ENCODE measurements at places on chromosomes 11 and 22.

DNA sequence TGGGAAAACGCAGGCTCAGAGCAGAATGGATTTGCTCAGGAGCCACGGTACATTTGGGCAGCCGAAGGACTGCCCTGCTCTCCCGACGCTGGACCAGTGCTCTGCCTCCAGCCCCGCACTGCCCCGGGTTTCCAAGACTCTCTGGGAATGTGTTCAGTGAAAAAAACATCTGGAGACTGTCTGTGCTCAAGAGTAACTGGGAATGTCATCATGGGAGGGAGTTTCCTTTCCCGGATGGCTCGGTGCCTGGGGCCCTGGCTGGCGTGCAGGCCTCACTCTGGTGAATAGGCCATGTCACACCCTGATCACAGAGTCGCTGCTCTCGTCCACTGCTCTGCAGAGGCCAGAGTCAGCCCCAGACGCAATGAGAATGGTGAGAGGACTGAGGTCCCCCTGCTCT lies 9.8 kb upstream of the APOL6 start:
- peak; percentile 92 for DNase-seq

DNA sequence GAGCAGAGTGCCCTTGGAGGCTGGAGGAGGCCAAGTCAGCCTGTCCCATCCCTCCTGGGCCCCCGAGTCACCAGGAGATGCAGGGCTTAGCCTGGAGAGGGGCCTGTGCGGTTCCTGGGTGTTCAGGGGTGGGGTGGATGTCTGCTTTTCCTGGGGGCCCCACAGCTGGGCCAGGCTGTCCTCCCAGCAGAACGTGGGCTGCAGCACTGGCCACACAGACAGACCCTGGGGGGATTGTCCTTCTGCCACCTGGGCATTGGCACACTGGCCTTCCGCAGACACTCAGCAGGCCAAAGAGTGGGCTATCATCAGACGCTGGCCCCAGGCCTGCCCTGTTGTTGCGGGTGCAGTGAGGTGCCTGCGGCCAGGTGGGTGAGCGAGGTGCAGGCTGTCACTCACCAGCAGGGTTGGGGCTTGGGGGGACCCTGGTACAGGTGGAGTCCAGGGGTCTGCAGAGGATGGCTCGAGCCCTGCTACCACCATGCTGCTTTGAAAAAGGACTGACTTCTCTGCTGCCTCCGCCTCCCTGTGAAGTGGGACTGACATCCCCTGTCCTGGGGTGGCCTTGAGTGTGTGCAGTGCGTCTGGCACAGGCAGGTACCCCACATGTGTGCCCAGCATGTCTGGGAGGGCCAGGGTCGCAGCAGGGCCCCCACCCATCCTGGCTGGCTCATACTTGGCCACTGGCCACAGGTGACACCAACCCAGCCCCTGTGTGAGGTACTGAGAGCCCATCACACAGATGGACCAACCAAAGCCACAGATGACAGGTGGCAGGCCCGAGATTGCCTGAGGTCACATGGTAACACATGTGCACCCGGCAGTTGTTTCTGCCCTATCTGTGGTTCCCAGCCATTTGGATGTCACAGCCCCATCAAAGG lies 39.0 kb upstream of the KCNQ1OT1 start:
- no peak for DNase-seq

DNA sequence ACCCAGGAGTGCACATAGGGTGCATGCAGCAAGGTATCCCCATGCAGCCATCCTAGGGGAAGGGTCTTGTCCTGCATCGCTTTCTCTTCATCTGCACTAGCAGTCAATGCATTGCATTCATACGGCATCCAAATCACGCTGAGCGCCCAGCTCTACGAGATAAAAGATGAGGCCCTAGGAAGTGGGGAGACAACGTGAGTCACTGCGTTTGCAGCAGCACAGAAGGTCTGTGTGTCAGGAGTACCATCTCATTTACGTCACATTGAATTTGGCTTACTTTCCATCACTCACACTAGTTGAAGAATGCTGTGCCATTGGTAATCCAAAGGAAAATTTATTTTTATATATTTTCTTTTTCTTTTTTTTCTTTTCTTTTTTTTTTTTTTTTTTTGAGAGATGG lies 2.5 kb upstream of the ST14 start:
- no peak for DNase-seq

GRCh38 chr11:125235071-125235471 lies 70.5 kb downstream of the PKNOX2 start:
- DNase-seq = no peak

Measured in GM04504 (cell line).